ENCODE measurements at places on chromosomes 3 and 15.

DNA sequence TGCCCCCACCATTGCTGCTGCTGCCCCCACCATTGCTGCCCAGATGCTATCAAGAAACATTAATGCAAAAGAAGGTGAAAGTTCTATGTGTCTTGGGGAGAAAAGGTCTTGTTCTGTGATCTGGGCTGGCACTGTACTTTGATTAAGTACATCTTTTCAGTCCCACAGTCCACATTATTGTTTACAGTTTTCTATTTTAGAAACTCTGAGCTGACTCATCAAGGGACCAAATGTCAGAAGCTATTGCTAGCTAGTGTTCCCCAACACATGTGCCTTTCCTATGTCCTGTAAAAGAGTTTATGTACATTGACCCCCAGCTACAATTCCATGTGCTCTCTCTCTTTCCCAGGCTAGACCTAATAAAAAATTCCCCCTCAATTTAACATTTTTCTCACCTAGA lies 264.7 kb upstream of the NECTIN3 start:
- no peak for DNase-seq

GRCh38 chr15:25416693-25417092 lies 22.1 kb downstream of the UBE3A start:
- DNase-seq = no peak

DNA sequence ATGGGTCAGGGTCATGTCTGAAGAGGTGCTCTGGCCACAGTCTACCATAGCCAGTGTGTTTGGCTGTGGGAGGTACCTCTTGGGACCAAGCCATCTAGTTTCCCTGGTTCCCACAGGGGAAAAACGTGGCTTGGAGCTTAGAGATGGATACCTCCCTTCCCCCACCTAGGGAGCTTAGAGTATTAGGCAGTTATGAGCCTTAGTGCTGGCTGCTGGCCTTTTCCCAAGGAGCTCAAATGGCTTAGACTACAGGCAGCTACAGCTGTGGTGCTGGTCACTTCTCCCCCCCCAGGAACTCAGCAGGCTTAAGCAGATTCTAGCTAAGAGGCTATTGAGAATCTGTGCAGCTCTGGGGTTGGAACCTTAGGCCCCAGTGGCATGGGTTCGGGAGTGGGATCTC lies 591.2 kb downstream of the NSUN3 start:
- DNase-seq = no peak

GRCh38 chr3:128145279-128145678 lies 8.0 kb upstream of the EEFSEC start:
- no peak for DNase-seq

DNA sequence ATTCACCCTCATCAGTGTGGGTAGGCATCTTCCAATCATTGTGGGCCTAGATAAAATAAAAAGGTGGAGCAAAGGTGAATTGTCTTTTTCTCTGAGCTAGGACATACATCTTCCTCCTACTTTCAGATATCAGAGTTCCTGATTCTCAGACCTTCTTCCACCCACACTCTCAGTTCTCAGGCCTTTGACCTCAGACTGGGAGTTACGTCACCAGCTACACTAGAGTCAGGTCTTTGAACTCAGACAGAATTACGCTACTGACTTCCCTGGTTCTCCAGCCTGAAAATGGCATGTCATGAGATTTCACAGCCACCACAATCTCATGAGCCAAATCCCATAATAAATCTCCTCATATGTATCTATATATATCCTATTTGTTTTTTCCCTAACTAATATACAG lies 39.0 kb downstream of the STRIT1 start:
- DNase-seq = no peak

- no peak for DNase-seq
Observed at GRCh38 chr3:14630404-14631100, 21.0 kb upstream of the CCDC174 start.

- peak; percentile 39 for DNase-seq
Observed at GRCh38 chr3:62201438-62202035, 171.8 kb downstream of the FEZF2 start.

DNA sequence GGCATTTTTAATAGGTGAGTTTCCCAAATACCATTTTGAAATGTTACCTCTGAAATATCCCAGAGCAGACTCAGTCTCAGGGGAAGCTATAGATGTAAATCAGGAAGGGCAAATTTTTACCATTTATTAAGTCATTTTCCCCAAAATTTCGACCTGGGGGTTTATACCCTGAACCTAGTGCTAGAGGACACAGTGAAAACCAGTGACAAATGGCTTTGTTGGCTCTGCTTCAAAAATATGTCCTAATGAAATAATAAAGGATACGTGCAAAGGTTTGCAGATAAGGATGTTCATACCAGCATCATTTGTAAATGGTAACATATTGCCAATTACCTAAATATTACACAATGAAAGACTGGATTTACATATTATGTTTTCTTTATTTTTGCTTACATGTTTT lies 546.7 kb upstream of the ADAMTS9 start:
- DNase-seq = no peak

DNA sequence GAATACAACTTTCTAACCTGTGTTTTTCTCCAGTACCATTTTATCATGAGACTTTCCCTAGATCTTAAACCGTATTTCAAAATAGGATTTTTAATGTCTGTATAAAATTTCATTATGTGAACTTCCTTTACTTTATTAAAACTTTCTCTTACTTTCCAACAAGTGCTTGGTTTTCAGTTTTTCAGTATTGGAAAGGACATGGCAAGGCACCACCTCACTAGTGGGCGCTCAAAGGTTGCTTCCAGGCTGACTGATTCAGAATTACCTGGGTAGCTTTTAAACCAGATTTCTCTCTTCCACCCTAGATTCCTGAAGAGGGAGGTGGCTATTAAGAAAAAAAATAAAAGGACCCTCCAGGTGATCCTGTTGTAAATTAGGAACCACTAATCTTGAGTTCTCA lies 236.6 kb downstream of the SOX2 start:
- DNase-seq = no peak

- DNase-seq = no peak
Observed at GRCh38 chr15:56207711-56208110, 36.0 kb downstream of the RFX7 start.

GRCh38 chr3:58334013-58334321 lies 1.3 kb downstream of the PXK start:
- no peak for DNase-seq

- peak; percentile 32 for DNase-seq
Observed at GRCh38 chr3:46378426-46378942, 7.7 kb downstream of the CCR5 start.

GRCh38 chr15:39304201-39304841 lies 276.6 kb upstream of the THBS1 start:
- no peak for DNase-seq

- no peak for DNase-seq
Observed at GRCh38 chr15:101455291-101456025, 34.0 kb downstream of the PCSK6 start.

DNA sequence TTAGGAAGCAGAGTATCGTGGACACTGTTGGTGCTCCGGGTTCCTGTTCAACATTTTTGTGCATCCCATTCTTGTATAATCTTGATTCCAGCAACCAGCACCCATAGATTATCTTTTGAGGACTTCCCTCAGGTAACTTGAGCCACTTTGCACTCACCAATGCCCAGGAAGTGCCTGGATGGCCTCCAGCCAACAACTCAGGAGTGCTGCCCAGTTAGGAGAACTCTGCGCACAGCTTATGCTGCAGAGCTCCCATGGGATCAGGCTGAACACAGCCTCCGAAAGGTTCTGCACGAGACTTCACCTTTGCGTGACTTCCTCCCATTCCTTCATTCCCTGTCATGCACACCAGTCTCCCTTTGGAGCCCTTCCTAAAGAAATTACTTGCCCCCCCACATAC lies 64.3 kb upstream of the LRRN1 start:
- DNase-seq = no peak

- DNase-seq = peak; percentile 4
Observed at GRCh38 chr15:45048794-45049631, 26.0 kb downstream of the SORD start.

DNA sequence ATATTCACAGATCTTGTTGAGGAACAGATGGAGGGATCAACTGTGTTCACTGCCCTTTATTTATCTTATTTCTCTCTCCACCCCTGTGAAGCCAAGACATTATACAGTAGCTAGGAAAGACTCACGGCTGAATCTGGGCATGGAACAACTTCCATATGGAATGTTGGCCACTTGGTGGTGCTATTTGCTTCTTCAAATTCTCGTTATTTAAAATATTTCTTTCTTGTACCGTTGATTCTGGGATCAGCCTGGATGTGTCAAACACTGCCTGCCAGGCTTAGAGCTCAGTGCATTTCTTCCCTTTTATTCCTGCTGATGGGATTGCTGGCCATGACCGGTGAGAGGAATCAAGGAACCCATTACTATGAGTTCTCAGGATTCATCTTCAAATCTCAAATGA lies 17.5 kb upstream of the GASK1A start:
- peak; percentile 80 for DNase-seq

DNA sequence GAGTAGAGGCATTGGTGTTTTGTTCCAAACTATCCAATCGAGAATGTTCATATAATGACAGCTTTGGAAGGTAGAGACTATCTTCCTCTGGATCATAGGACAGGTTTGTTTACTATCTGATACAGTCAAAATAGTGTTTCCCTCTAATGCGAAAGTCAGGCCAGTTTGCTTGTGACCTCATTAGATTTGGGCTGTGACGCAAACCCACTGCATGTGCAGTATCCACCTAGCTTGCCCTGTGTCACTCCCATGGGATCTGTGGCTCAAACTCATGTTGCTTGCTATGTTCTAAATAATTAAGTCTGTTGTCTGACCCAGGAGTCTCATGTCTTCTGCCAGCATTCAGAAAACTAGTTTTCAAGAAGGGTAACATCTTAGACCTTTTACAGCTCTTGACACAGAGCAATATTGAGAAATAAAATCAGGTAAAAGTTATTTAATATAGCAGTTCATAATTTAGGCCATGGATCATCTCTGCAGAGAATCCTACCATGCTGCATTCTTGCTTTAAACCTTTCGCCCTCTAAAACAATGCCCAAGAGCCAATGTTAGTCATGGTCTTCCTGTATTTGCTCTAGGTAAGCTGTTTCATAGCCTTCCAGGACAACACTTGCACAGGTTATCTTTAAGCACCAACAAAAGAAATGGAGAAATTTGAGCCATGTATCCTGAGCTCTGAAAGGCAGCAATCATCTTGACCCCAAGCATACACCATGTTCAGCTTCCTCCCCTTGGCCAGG lies 26.4 kb downstream of the NIT2 start:
- DNase-seq = no peak

DNA sequence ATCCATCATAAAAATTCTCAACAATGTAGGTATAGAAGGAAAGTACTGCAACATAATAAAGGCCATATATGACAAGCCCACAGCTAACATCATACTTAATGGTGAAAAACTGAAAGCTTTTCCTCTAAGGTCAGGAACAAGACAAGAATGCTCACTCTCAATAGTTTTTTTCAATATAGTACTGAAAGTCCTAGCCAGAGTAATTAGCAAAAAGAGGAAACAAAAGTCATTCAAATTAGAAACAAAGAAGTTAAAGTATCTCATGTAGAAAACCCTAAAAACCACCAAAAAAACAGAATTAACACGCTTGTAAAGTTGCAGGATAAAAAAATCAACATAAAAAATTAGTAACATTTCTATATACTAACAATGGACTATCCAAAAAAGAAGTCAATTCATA lies 61.8 kb downstream of the MYH15 start:
- DNase-seq = no peak

- DNase-seq = no peak
Observed at GRCh38 chr3:58586776-58587192, 9.6 kb upstream of the FAM107A start.

GRCh38 chr15:38376081-38376480 lies 77.8 kb upstream of the FAM98B start:
- no peak for DNase-seq

GRCh38 chr3:151142929-151143328 lies 57.5 kb downstream of the MED12L start:
- DNase-seq = no peak

- DNase-seq = no peak
Observed at GRCh38 chr3:72411126-72411525, 437.1 kb downstream of the SHQ1 start.

DNA sequence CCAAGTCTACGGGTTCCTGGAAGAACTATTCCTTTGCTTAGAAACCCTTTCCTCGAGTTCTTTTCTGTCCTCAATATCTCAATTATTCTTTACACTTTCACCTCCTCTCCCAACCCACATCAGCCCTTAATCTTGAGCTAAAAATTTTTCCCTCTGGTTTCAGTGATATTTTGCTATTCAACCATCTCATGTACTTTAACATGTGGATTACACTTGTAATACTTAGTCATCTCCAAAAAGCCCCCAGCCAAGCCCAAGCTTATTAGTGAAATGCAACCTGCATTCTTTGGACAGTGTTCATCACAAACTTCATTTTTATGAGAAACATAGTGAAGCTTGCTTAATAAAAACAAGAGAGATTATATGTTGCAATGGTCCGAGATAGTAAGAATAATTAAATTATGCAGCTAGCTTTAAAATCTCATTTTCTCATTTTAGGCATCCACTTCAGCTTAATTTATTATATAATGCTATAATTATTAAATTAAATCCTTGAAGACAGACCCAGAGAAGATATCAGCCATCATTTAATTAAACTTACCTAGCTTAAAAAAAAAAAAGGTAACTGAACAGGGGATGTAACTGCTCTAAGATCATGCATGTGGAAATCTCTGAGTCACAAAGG lies 534.5 kb upstream of the TBL1XR1 start:
- no peak for DNase-seq

- no peak for DNase-seq
Observed at GRCh38 chr3:125161607-125162219, 50.8 kb downstream of the SLC12A8 start.

DNA sequence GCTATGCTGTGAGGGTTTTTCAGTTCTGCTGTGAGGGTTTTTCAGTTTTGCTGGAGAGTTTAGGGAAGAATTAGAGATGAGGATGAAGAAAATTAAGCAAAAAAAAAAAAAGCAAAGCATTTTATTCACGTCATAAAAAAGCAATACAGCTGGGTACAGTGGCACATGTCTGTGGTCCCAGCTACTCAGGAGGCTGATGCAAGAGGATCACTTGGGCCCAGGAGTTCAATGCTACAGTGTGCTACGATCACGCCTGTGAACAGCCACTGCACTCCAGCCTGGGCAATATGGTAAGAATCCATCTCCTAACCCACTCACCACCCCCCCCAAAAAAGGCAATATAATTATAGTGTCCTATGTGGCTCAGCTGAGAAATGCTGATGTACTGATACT lies 162.7 kb downstream of the MAGI1 start:
- no peak for DNase-seq

GRCh38 chr3:197026481-197026866 lies 3.1 kb downstream of the MELTF start:
- DNase-seq = no peak

DNA sequence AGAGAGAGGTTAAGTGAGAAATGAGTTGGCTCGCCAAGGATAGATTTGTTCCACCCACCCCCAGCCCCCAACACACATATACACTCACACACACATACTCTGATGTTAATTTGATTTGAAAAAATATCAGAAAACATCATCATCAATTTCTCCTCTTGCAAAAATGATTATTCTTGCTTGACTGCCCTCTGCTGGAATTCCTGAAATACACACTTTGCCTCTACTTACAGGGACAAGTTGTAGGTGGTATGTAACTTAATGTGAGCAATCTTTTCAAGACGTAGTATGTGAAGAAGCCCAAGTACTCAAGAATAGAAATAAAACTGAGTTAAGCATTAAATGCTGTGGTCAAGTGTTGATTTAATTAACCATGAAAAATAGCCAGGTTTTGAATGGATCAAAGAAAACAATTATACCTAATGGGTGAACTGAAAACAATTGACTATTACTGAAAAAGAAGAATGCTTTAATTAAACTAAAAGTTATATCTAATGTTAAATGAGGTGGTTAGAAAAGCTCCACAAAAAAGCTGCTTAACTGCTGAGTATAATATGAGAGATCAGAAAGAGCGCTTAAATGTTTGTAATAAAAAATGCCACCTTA lies 46.6 kb upstream of the MDFIC2 start:
- DNase-seq = peak; percentile 30
